ENCODE measurements at places on chromosomes 3 and 15.

DNA sequence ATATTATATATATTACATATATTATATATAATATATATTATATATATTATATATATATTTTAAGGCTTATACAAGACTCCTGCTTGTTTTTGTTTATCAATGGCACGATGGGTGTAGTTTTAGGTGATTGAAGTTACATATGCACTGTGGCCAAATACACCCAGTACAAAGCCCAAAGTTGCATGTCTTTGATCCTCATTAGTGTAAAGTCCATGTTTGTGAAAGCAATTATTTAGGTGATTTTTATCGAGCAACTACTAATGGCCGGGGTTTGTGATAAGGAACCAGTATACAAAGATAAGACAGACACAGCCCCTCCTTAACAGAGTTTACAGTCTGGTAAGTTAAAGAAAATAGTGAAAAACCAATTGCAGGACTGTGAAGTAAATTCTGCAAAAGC, 154.3 kb downstream of the CHDH start:
- no peak overlapping the region for H3K27ac ChIP-seq
- no peak overlapping the region for H3K4me3 ChIP-seq
- H3K27me3 ChIP-seq: no peaks in the 10 kb centered on the region
- no peaks in the 10 kb centered on the region for H3K4me1 ChIP-seq
- DNase-seq: no peak

- H3K4me1 ChIP-seq: no peaks in the 10 kb centered on the region
- DNase-seq: no peak
- no peaks in the 10 kb centered on the region for H3K27me3 ChIP-seq
- H3K36me3 ChIP-seq: no peaks in the 10 kb centered on the region
- no peak overlapping the region for H3K4me3 ChIP-seq
Observed at GRCh38 chr3:12328132-12328836, 39.4 kb downstream of the PPARG start.

GRCh38 chr3:152399374-152399773, 130.6 kb downstream of the MBNL1 start:
- peak overlapping the region; percentile 26 for H3K27ac ChIP-seq
- no peak for DNase-seq
- H3K27me3 ChIP-seq: no peaks in the 10 kb centered on the region
- H3K4me1 ChIP-seq: peaks cover 34% of the 10 kb centered on the region

- H3K27me3 ChIP-seq: no peaks in the 10 kb centered on the region
- H3K4me3 ChIP-seq: no peak overlapping the region
- DNase-seq: no peak
- no peaks in the 10 kb centered on the region for H3K36me3 ChIP-seq
- H3K27ac ChIP-seq: no peak overlapping the region
- H3K4me1 ChIP-seq: no peaks in the 10 kb centered on the region
Observed at GRCh38 chr3:6608843-6609242, 252.1 kb upstream of the GRM7 start.

- H3K27ac ChIP-seq: no peak overlapping the region
- DNase-seq: no peak
- H3K4me3 ChIP-seq: no peak overlapping the region
- H3K4me1 ChIP-seq: no peaks in the 10 kb centered on the region
- no peaks in the 10 kb centered on the region for H3K27me3 ChIP-seq
- H3K36me3 ChIP-seq: no peaks in the 10 kb centered on the region
Observed at GRCh38 chr3:171249245-171249644, 211.0 kb downstream of the TNIK start.

GRCh38 chr3:38268087-38268486, 2.5 kb downstream of the SLC22A13 start:
- H3K27me3 ChIP-seq: no peaks in the 10 kb centered on the region
- no peak overlapping the region for H3K27ac ChIP-seq
- H3K4me3 ChIP-seq: no peak overlapping the region
- no peak for DNase-seq
- H3K4me1 ChIP-seq: no peaks in the 10 kb centered on the region
- H3K36me3 ChIP-seq: no peaks in the 10 kb centered on the region

DNA sequence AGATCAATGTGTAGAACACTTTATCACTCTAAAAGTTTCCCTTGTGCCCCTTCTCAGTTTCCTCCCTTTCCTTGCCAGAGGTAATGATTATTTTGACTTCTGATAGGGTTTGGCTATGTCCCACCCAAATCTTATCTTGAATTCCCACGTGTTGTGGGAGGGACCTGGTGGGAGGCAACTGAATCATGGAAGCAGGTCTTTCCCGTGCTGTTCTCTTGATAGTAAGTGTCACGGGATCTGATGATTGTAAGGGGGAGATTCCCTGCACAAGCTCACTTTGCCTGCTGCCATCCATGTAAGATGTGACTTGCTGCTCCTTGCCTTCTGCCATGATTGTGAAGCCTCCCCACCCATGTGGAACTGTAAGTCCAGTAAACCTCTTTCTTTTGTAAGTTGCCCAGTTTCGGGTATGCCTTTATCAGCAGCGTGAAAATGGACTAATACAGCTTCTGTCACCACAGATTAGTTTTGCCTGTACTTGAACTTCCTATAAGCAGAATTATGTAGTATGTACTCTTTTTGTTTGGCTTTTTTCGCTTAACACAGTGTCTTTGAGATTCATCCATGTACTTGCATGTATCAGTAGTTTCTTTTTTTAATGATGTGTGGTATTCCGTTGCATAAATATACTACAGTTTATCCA, 7.2 kb downstream of the FEM1B start:
- DNase-seq: no peak
- peaks cover 68% of the 10 kb centered on the region for H3K4me1 ChIP-seq
- H3K27ac ChIP-seq: no peak overlapping the region
- peaks cover 75% of the 10 kb centered on the region for H3K36me3 ChIP-seq
- no peaks in the 10 kb centered on the region for H3K27me3 ChIP-seq

- H3K27ac ChIP-seq: peak overlapping the region; percentile 94
- no peaks in the 10 kb centered on the region for H3K27me3 ChIP-seq
- no peak overlapping the region for H3K4me3 ChIP-seq
- no peak for DNase-seq
- no peaks in the 10 kb centered on the region for H3K36me3 ChIP-seq
- H3K4me1 ChIP-seq: peaks cover 35% of the 10 kb centered on the region
Observed at GRCh38 chr3:138078096-138078495, 37.3 kb downstream of the DZIP1L start.

GRCh38 chr3:174199696-174200095, 659.4 kb upstream of the NAALADL2 start:
- no peak overlapping the region for H3K27ac ChIP-seq
- H3K4me3 ChIP-seq: no peak overlapping the region
- H3K36me3 ChIP-seq: no peaks in the 10 kb centered on the region
- no peak for DNase-seq
- no peaks in the 10 kb centered on the region for H3K4me1 ChIP-seq
- no peaks in the 10 kb centered on the region for H3K27me3 ChIP-seq

GRCh38 chr3:124272605-124273151, 280.8 kb upstream of the ROPN1 start:
- no peak overlapping the region for H3K4me3 ChIP-seq
- no peaks in the 10 kb centered on the region for H3K4me1 ChIP-seq
- H3K27ac ChIP-seq: no peak overlapping the region
- DNase-seq: no peak
- no peaks in the 10 kb centered on the region for H3K36me3 ChIP-seq
- no peaks in the 10 kb centered on the region for H3K27me3 ChIP-seq

- no peak overlapping the region for H3K27ac ChIP-seq
- no peak for DNase-seq
- H3K27me3 ChIP-seq: no peaks in the 10 kb centered on the region
- H3K36me3 ChIP-seq: no peaks in the 10 kb centered on the region
Observed at GRCh38 chr3:179266701-179267211, 15.8 kb upstream of the KCNMB3 start.

DNA sequence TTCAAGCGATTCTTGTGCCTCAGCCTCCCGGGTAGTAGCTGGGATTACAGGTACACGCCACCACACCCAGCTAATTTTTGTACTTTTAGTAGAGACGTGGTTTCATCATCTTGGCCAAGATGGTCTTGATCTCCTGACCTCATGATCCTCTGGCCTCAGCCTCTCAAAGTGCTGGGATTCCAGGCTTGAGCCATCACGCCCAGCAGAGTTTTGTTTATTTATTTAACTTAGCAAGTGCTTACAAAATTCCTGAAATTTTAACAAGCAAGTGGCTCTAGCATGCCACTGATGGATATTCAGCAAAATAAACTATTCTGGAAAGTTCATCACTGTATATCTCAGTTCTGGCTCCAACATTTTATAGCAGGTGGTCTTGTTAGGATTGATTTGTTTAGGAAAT, 585.9 kb downstream of the OTOL1 start:
- H3K4me3 ChIP-seq: no peak overlapping the region
- no peak overlapping the region for H3K27ac ChIP-seq
- H3K27me3 ChIP-seq: no peaks in the 10 kb centered on the region
- H3K4me1 ChIP-seq: no peaks in the 10 kb centered on the region

DNA sequence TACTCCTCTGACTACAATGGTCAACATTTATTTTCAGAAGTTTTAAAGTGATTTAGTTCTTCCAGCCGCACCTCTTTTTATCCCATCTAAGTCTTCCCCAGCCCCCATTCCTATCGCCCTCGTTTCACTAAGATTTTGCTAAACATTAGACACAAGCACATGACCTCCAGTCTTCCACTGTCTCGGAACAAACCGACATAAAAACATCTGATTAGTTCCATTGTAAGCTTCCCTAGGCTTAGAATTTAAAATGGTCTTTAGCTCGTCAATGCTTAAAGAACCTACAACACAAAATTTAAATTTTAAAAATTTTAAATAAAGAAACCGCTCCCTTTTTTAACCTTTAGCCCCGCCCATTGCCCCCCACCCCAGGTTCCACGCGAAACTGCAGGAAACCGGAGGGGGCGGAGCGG, 284 bp upstream of the TSC22D2 start:
- H3K27me3 ChIP-seq: no peaks in the 10 kb centered on the region
- H3K4me1 ChIP-seq: peaks cover 25% of the 10 kb centered on the region
- peaks cover 28% of the 10 kb centered on the region for H3K36me3 ChIP-seq

DNA sequence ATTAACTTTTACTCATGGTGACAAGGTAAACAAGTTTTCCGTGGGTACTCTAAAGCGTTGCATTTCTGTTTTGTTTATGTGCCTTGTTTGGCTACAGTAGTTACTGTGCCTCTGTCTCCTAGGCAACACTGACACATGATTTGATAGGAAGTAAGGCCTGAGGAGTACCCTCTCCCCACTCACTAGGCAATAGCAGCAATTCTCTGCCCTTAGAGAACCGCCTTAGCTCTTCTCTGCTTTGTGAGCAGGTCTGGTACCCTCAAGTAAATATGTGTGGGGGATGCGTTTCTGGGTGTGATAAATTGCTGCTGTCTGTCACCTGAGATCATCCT, at the start of gene IL5RA:
TSS of gene IL5RA (minus strand) at position 76 of the 332 bp plus-strand sequence. CDS start 5,390 bp downstream, outside the sequence.
- no peaks in the 10 kb centered on the region for H3K36me3 ChIP-seq
- H3K27me3 ChIP-seq: no peaks in the 10 kb centered on the region
- H3K4me3 ChIP-seq: no peak within 1 kb of the TSS
- no peak for DNase-seq

DNA sequence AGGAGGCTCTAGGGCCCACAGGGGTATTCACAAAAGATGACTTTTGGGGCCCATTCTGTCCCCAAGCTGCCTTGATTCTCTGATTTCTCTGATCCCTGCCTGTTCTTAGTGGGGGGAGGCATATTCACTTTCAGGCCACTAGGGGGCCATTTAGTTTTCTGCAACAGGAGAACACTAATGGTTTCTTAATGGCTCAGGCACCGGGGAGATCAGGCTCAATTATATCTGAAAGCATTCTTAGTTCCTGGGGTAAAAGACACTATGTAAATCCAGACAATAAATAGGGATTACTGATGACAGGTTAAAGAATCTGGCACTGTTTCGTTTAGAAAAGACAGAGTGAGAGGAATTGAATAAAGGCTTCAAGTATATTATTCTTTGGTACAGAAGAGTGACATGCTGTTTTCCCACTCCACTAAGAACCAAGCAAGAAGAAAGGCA, 2.5 kb upstream of the INAFM2 start:
- H3K4me1 ChIP-seq: peaks cover 9% of the 10 kb centered on the region
- DNase-seq: peak; percentile 45
- no peaks in the 10 kb centered on the region for H3K36me3 ChIP-seq
- no peak overlapping the region for H3K27ac ChIP-seq
- H3K27me3 ChIP-seq: no peaks in the 10 kb centered on the region

DNA sequence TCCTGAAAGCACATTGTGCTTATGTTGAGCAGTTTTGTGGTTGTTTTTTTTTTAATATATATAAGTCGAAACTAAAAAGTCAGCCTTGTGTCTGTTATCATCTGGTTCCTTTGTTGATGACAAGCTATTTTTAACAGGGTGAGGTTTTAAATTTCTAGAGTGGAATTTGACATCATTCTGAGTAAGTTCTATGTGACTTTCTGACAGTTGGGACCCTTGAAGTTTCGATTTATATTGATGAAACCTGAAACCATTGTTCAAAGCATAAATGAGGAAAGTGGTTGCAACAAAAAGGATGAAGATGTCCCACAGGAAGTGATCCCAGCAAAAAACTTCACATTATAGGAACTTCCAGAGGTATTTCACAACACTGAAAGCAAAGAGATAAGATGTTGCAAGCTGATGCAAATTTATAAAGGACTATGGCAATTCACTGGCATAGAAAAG, 94.0 kb downstream of the CYP19A1 start:
- DNase-seq: no peak
- H3K36me3 ChIP-seq: no peaks in the 10 kb centered on the region
- no peaks in the 10 kb centered on the region for H3K4me1 ChIP-seq
- H3K27ac ChIP-seq: no peak overlapping the region

DNA sequence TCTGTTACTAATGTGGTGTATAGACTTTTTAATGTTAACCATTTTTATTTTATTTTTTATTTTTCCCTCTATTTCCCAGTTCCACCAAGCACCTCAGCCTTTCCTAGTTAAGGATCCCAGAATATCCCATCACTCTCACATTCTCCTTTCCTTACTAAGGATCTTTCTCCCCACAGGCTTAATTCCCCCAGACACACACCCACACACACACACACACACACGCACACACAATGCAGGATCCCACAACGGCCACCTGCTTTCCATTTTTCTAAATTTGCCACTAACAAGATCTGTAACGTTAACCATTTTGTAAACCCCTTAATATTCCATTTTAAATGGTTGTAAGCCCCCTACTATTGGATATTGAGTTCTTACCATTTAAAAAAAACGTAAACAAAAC, 404.1 kb downstream of the ZIC1 start:
- no peaks in the 10 kb centered on the region for H3K27me3 ChIP-seq
- H3K27ac ChIP-seq: no peak overlapping the region
- no peak overlapping the region for H3K4me3 ChIP-seq
- no peaks in the 10 kb centered on the region for H3K36me3 ChIP-seq

- no peak overlapping the region for H3K4me3 ChIP-seq
- peaks cover 27% of the 10 kb centered on the region for H3K4me1 ChIP-seq
- H3K27ac ChIP-seq: peak overlapping the region; percentile 2
- peak; percentile 83 for DNase-seq
- H3K36me3 ChIP-seq: no peaks in the 10 kb centered on the region
- H3K27me3 ChIP-seq: no peaks in the 10 kb centered on the region
Observed at GRCh38 chr15:45449916-45450867, 71.8 kb upstream of the GATM start.

GRCh38 chr3:38840987-38841386, 25.0 kb upstream of the SCN10A start:
- H3K27me3 ChIP-seq: peaks cover 8% of the 10 kb centered on the region
- DNase-seq: no peak
- H3K36me3 ChIP-seq: no peaks in the 10 kb centered on the region
- H3K27ac ChIP-seq: no peak overlapping the region

DNA sequence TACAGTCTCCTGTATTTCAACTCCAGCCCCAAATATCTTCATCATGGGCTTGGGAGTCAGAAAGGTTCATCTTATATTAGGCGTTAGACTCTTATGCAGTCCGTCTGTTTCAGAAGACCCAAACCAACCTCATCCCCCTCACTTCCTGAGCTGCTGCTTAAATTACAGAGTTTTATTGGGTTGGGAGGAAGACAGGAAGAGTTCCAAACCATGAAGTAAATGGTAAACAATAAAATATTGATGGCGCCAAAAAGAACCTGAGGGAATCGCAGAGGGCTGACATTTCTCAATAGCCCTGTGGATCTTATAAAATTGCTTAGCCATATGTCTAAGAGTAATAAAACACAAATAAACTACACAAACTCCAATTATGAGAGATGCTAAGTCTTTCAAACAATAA, 116.9 kb upstream of the C3orf80 start:
- no peak overlapping the region for H3K27ac ChIP-seq
- H3K36me3 ChIP-seq: no peaks in the 10 kb centered on the region
- no peak overlapping the region for H3K4me3 ChIP-seq
- H3K27me3 ChIP-seq: no peaks in the 10 kb centered on the region
